ENCODE measurements at places on chromosomes 6 and 20.

- no peak for DNase-seq
These were observed 3.4 kb downstream of the NAPB start for GRCh38 chr20:23417861-23418260.

GRCh38 chr20:41738604-41739206 lies 120.5 kb upstream of the CHD6 start:
- DNase-seq = peak; percentile 25

DNA sequence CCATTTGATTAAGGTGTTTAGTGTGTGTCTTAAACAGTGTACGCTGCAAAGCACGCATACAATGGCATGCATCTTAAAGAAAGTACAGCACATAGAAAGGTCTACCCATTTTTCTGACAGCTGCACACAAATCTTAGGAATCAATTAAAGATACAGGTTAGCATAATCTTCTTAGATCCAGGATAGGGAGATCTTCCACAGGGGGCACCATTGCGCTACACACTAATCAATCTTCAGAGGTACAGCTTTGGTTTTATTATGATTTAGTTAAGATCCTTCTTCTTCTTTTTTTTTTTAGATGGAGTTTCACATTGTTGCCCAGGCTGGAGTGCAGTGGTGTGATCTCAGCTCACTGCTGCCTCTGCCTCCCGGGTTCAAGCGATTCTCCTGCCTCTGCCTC lies 63.7 kb upstream of the BEND3 start:
- DNase-seq = no peak

GRCh38 chr6:25413207-25413905 lies 134.2 kb downstream of the CARMIL1 start:
- DNase-seq = no peak

DNA sequence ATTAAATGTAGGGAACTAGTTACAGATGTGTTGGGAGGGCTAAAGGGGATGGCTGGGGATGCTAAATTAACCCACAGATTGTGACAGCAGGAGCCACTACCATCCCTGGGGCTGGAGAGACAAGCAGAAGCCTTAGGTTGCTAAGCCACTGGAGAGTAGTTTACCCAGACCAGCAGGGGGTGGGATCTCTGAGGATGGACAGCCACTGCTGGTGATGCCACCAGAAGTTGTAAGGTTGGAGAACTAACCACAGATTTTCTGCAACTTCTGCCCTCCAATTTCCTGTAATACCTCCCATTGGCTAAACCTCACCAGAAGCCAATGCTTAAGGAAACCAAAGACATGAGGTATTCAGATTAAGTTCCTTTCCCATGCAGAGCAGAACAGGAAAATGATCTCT lies 139.6 kb upstream of the NOX3 start:
- DNase-seq = no peak

GRCh38 chr6:26342106-26343004 lies 22.6 kb upstream of the BTN3A2 start:
- DNase-seq = no peak

DNA sequence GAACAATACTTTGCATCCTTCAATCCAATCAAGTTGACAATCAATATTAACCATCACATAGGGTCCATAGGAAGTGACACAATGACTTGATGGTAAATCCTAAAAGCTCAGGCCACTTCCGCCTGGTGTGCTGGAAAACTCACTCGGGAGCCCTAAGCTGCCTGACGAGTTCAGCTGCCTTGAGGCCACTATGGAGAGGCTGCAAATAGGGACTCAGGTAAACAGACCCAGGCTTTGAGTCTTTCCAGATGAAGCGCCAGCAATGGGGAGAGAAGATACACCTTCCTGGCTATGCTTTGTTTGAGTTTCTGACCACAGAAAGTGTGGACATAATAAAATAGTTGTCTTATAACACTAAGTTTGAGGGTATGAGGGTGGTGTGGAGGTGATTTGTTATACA lies 112.6 kb downstream of the GPR63 start:
- no peak for DNase-seq

GRCh38 chr6:7469696-7470095 lies 71.8 kb upstream of the DSP start:
- no peak for DNase-seq

DNA sequence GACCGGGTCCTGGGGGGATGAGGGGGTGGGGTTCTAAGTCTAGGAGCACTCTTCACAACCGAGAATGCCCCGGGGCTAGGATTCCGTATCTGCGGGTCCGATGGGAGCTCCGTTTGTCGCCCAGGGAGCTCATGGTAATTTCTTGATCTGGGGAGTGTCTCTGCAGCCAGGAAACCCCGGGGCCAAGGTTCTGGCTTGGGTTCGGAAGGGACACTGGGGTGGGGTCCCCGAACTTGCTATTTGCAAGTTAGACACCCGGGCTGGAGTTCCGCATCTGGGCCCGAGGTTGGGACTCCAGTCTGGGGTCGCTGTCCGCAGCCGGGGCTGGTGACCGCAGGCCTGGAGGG lies 397 bp downstream of the PEDS1 start:
- no peak for DNase-seq

- no peak for DNase-seq
These were observed 22.1 kb upstream of the SLC22A7 start for GRCh38 chr6:43275801-43276576.

- DNase-seq = no peak
These were observed 859 bp downstream of the C20orf202 start for GRCh38 chr20:1204113-1204512.

- no peak for DNase-seq
These were observed 30.4 kb upstream of the PREX1 start for GRCh38 chr20:48858075-48858790.

DNA sequence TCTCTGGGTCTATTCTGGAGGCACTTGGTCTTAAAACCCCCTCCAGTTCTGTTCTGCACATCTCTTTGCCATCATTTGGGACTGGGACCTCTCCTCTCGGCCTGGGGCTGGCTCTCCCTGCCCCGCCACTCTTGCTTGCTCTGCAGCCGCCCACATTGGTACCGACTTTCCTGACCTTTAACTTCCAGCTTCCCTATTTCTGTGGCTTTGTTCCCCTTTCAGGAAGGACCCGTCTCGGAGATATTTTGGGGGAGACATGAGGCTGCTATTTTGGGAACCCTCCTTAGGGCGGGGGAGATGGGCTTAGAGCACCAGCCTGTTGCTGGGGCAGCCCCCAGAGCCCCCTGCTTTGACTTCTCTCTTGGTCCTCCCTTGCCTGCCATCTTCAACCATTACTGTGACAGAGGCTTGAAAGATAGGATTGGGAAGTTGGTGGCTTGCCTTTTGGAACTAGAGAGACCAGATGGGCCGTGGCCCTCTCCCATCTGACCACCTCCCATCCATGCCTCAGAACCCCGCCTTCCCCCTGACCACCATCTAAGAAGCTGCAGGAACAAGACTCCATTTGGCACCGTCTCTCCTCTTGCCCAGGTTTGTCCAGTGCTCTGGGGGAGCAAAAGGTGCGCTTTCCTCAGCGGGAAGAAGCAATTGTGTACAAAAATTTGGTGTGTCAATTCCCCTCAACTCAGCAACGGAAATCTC lies 914 bp downstream of the TREM2 start:
- DNase-seq = no peak

- DNase-seq = no peak
These were observed 40.6 kb downstream of the HLA-DPB1 start for GRCh38 chr6:33116417-33116816.

DNA sequence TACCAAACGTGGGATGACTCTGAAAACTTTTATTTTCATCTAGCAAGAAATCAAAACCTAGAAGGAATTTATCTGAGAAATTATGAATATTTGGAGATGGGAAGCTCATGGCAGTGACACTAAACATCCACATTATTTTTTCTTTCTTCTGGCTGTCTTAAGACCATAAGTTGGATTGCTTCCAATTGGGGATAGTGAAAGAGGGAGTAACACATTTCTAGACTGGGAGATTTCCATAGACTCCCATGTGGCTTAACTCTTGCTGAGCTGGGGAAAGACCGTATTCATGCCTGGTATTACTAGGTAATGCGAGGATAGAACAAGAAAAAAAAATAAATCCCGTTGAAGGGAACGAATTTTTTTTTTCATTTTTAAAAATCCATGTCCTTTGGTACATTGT lies 120.0 kb downstream of the UTRN start:
- no peak for DNase-seq

- DNase-seq = no peak
These were observed 3.7 kb upstream of the CMTR1 start for GRCh38 chr6:37429352-37429750.

DNA sequence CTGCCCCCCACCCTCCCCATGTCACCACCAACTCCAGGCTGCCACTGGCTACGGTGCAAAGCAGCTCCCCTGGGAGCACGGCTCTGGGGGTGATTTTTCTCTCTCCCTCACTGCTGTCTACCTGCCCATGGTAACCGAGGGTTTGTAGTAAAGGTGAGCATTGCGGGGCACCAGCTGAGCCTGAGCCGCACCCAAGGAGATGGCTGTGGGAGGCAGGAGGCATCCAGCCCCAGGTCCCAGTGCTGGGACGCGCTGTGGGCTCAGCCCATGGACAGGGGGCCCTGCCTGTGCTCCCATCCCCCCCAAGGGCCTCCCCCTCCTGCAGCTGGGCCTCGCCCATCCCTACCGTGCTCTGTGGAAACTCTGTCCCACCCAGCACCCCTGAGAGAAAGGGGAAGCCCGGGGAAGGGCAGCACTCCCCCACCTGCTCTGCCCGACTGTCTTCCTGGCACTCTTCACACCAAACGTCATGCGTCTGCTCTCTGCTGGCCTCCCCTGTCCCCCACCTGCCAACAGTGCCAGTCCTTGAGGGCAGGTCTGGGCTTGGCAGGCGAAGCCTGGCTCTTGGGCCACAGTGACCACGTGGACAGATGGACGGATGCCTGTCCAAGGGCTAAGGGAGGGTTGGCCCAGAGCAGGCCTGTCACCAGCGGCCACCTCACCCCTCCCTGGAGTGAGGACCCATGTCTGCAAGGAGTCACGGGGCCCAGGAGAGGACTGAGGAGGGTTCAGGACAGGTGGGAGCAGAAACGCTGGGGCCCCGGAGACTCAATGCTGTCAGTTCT lies 3.8 kb upstream of the CHRNA4 start:
- DNase-seq = no peak

GRCh38 chr6:11113038-11113437 lies 1.5 kb upstream of the ERVFRD-1 start:
- DNase-seq = no peak

GRCh38 chr6:25157183-25157582 lies 122.0 kb upstream of the CARMIL1 start:
- no peak for DNase-seq

DNA sequence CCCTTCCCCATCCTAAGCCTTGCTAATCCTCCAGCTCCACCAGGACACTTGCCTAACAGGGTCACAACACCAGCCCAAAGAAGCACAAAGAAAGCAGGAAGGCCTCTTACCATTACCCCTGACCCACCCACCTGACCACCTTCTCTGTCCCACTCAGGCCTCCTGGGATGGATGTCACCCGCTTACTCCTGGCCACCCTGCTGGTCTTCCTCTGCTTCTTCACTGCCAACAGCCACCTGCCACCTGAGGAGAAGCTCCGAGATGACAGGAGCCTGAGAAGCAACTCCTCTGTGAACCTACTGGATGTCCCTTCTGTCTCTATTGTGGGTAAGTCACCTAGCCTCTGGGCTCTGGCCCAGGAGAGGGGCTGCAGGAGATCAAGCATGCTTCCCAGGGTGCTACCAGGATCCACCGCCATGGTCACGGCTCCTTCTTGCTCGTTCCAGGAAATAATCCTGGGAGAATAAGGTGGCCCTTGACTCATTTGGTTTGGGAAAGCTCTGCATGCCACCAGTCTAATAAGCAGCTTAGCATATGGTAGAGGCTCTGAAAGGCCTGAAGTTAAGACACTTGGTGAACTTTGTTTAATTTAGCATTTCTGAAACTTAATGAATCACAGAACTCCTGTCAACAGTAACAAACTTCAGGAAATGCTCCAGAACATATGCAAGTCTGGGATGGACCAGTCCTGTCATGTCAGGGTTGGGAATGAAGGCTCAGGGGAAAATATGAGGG lies 19.2 kb downstream of the ASIP start:
- no peak for DNase-seq

Measured in stimulated activated CD4-positive, alpha-beta T cell treated with anti-CD3 and anti-CD28 coated beads, Interleukin-12 subunit alpha, Interleukin-12 subunit beta, amount 100 ng/mL, for 4 hours (primary cell).